ENCODE measurements at places on chromosomes 13 and 19.

DNA sequence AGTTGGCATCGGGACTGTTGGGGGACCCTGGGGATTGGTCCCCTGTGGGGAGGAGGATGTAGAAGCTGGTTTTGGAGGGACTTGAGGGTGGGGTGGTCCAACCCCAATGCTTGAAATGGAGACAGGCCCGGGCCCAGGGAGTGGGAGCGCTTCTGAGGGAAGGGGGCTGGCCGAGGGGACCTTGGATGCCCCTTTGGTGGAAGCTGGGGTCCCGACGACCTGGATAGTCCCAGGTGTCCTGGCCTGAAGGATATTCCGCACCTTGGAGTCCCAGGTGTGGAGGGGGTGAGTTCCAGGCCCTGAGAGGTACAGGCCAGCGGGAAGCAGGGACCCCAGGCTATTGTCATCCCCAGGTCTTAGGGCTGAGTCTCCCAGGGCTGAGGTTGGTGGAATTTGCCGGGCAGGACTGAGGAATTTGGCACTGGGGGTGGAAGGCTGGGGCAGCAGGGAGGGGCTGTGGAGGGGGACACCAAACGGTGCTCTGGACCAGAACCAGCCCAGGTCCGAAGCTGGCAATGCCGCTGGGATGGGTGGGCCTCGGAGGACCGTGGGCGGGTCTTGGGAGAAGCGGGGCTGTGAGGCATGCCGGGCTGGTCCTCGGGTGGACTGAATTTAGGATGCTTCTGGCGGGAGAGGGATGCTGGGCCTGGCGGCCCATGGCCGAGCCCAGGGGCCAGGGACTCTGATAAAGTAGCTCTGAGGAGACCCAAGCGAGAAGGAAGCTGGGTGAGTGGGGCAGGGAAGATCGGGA is 1.8 kb downstream of the HDGFL2 start:
- no peak for DNase-seq

GRCh38 chr13:46478651-46479050 is 74.3 kb upstream of the LRCH1 start:
- no peak for DNase-seq

DNA sequence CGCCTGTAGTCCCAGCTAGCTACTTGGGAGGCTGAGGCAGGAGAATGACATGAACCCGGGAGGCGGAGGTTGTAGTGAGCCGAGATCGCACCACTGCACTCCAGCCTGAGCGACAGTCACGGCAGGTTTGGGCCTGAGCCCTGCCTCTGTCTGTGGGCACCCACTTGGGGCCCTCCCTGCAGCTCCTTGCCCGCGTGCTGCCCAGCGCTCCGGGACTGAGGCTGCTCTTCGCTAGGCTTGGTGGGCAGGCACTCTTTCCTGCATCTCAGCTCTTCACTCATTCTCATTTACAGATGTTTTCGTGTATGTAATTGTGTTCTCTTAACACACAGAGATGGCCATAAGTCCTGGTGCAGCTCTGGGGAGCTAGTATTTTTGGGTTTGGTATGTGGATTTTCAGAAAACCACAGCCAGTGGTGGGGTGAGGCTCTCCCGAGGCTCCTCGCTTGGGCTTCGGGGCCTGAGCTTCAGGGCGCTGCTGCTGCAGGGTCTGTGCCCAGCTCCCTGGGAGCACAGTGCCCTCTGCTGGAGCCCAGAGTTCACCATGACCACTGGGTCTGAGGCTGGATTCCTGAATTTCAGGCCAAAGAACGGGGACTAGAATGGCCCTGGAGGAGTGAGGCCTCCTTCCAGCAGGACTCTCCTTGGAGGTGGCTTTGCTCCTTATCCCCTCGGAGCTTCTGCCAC is 15.2 kb downstream of the UPF1 start:
- peak; percentile 79 for DNase-seq

- peak; percentile 91 for DNase-seq
Observed at GRCh38 chr13:31951215-31951678, 80.3 kb upstream of the FRY start.

- peak; percentile 65 for DNase-seq
Observed at GRCh38 chr13:76293346-76293745, 592.9 kb downstream of the KCTD12 start.

- DNase-seq: peak; percentile 47
Observed at GRCh38 chr19:19214159-19214490, 2.4 kb downstream of the NCAN start.

DNA sequence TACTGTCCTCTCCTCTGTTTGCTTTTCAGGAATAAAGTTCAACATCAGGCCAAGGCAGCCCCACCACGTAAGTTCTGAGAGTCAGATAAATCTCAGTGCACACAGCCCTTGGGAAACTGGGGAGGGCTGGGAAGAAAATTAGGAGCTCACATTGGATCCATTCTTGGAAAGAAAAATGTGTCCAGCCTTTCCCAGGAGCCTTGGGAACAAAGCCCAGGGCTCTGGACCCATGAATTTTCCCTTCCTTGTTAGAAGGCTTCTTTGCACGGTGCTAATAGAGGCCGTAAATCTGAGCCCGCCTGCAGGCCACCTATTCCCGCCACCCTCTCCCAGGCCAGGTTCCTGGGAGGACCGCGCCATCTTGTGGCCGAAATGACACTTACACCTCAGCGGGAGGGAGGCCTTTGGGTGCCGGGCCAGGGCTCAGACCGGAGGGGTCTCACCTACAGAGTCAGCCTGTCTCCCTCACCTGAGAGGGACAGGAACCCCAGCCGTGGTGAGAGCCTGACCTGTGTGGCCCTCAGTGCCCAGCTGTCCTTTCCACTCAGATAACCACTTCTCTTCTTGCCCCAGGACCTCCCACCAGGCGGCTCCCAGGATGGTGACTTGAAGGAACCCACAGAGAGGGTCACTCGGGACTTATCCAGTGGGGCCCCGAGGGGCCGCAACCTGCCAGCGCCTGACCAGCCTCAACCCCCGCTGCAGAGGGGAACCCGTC is 25.1 kb upstream of the KCTD15 start:
- peak; percentile 82 for DNase-seq

- no peak for DNase-seq
Observed at GRCh38 chr19:35404879-35405622, 34.2 kb downstream of the GPR42 start.

DNA sequence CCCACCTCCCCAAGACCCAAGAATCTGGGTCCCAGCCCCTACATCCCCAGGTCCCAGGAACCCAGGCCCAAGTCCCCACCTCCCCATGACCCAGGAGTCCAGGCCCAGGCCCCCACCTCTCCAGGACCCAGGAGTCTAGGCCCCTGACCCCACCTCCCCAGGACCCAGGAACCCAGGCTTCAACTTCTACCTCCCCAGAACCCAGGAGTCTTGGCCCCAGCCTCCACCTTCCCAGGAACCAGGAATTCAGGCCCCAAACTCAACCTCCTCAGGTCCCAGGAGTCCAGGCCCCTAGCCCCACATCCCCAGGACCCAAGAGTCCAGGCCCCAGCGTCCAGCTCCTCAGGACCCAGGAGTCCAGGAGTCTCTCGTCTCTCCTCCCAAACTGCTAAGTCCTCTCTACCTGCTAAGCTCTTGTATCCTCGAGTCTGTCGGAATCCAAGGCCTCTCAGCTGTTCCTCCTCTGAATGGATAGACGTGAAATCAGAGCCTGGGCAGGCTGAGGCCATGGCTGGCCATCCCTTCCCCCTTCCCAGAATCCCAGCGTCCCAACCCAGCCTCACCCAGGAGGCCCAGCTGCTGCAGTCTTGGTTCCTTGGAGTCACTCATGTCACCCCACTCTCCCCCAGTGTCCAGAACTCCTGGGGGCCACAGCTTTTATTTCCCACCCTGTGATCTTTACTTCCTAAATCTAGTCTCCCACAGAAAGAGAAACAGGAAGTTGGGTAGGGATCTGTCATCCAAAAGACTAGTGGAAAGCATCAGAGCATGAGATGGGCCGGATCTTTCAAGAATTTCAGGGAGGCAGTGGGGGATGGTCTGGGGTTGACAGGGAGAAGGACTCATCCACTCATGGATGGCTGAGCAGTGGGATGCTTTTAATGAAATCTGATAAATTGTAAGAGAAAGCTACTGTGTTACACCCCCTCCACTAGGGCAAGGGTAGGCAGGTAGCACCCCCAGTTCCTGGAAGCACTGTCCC is at the start of gene CD209:
Gene CD209, minus strand, starts transcription at position 632 of the 982 bp plus-strand sequence. Its CDS starts 23 bp downstream, at position 609.
- no peak for DNase-seq

DNA sequence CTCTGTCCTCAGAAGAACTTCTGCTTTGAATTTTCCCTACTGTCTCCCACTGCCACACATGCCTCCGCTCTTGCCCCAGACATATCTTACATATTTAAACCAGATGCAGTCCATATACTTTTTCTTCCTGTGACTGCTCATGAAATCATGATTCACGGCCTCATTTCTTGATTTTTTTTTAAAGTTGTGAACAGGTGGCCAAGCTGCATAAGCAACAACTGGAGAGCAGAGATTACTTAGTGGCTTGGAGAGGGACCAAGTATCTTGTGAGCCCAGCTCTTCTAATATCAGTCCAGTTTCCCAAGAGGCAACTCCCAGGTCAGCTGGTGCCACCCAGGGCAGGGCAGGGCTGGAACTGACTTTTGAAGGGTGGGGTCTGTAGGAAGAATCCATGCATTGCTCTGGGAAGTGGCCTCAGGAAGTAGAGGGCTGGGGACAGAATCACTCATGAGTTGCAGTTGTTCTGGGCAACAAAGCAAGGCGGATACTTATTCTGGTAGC is 152.4 kb downstream of the LMO7 start:
- DNase-seq: no peak

DNA sequence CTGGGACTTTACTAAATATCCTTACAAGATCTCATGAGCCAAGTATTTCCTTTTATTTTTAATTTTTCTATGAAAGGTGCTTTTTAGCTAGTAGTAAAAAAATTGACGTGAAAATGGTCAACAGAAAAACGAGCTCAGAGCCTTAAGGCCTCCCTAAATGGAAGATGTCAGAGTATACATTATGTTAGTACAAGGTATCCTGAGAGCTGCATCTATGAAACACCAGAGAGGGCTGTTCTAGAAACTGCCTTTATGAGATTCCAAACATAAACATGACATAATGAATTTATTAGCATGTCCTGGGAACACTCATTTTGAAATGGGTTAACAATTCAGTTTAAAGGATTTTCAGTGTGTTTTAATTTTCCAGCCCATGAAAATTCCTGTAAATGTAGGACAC is 146.6 kb downstream of the PCDH9 start:
- DNase-seq: no peak

GRCh38 chr19:1091544-1092175 is 3.5 kb downstream of the POLR2E start:
- DNase-seq: no peak

GRCh38 chr19:19185853-19186740 is 5.9 kb downstream of the BORCS8 start:
- peak; percentile 80 for DNase-seq

DNA sequence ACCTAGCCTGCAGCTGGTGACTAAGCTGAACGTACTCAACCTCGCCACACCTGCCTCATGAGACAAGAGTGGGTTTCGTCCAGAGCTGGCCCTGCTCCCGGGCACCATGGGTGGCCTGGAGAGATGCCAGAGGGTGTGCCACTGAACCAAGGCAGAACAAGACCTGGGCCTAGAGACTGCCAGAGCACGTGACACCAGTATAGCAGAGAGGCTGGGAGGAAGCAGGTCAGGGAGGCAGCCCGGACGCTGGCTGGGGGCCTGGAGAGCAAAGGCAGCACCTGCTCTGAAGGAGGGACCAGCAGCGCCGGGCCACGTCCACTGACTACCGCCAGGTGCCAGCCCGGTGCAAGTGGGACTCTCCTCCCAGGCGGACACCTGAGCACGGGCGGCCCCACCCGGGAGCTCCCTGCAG is 7.3 kb upstream of the C13orf46 start:
- peak; percentile 87 for DNase-seq

GRCh38 chr19:4981681-4981958 is 12.7 kb downstream of the KDM4B start:
- DNase-seq: no peak
